ENCODE measurements at places on chromosomes 3 and 15. TPM values are rescaled to one million over a fixed set of nuclear protein-coding genes. Genes with fewer than 3 reads are reported as not detected.

The MUC4 gene
- total RNA-seq: not detected

The CHL1 gene
- total RNA-seq: 14.9 TPM

The SLC9A9 gene
- 58.2 TPM for total RNA-seq

The SPG21 gene
- 92.1 TPM for total RNA-seq

The UCN2 gene
- 0.47 TPM for total RNA-seq

The THAP10 gene
- total RNA-seq: 1.4 TPM

The MAGI1 gene
- total RNA-seq: 104 TPM

The RLBP1 gene
- not detected for total RNA-seq

The SST gene
- not detected for total RNA-seq

DNA sequence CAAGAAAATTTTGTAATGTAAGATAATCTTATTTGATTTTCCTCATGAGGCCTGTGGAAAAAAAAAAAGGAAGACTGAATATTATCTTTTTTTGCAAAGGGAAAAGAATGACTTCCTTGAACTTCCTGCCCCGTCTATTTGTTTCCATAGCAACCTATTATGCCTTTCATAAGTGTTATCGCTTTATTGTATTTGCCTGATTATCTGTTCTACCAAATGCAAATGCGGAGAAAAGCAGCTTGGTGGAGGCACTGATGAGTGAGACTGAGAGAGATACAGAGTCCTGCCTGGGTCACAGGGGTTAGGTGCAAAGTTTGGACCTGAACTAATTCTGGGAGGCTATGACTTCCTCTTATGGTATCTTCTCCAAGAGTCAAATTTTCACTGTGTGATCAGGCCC, 334.0 kb upstream of the KCNMB2 start:
- DNase-seq: no peak
- H3K27me3 ChIP-seq: no peaks in the 10 kb centered on the region
- H3K36me3 ChIP-seq: no peaks in the 10 kb centered on the region

- peaks cover 3% of the 10 kb centered on the region for H3K4me1 ChIP-seq
- H3K27me3 ChIP-seq: no peaks in the 10 kb centered on the region
- DNase-seq: no peak
Observed at GRCh38 chr15:80834402-80834801, 55.2 kb downstream of the CEMIP start.

- H3K27ac ChIP-seq: no peak overlapping the region
- H3K4me1 ChIP-seq: peaks cover 9% of the 10 kb centered on the region
- DNase-seq: no peak
Observed at GRCh38 chr3:156581033-156581432, 26.1 kb upstream of the SSR3 start.

GRCh38 chr15:88745696-88746095, 57.5 kb upstream of the ACAN start:
- H3K4me3 ChIP-seq: no peak overlapping the region
- H3K27ac ChIP-seq: no peak overlapping the region
- DNase-seq: no peak
- no peaks in the 10 kb centered on the region for H3K4me1 ChIP-seq
- H3K27me3 ChIP-seq: peaks cover 4% of the 10 kb centered on the region
- no peaks in the 10 kb centered on the region for H3K36me3 ChIP-seq

GRCh38 chr3:20997183-20997582, 753.8 kb downstream of the ZNF385D start:
- H3K27me3 ChIP-seq: no peaks in the 10 kb centered on the region
- no peaks in the 10 kb centered on the region for H3K36me3 ChIP-seq
- DNase-seq: no peak

DNA sequence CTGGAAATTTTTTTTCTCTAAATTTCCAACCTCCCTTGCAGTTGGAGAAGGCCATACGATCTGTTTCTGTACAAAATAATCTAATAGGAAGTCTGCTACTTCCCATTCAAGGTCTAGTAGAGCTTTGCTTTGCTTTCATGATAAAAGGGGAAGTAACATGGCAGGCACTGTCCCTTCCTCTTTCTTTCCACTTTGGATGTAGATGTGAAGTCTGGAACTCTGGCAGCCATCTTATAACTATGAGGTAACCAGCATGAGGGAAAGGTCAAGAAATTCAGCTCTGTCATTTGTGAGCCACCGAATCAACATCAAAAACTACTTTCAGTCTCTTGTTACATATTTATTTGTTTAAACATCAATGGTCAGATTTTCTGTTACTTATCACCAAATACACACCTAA, 156.3 kb downstream of the MTHFS start:
- DNase-seq: no peak
- no peak overlapping the region for H3K4me3 ChIP-seq
- no peaks in the 10 kb centered on the region for H3K36me3 ChIP-seq
- no peak overlapping the region for H3K27ac ChIP-seq
- no peaks in the 10 kb centered on the region for H3K27me3 ChIP-seq

- no peak overlapping the region for H3K4me3 ChIP-seq
- H3K4me1 ChIP-seq: peaks cover under 1% of the 10 kb centered on the region
Observed at GRCh38 chr3:126293370-126294082, 63.7 kb downstream of the KLF15 start.

GRCh38 chr15:77064539-77065308, 6.2 kb downstream of the TSPAN3 start:
- H3K4me3 ChIP-seq: no peak overlapping the region
- H3K4me1 ChIP-seq: peaks cover 100% of the 10 kb centered on the region
- H3K27me3 ChIP-seq: no peaks in the 10 kb centered on the region
- no peaks in the 10 kb centered on the region for H3K36me3 ChIP-seq
- H3K27ac ChIP-seq: no peak overlapping the region

- no peaks in the 10 kb centered on the region for H3K27me3 ChIP-seq
- peaks cover 65% of the 10 kb centered on the region for H3K4me1 ChIP-seq
- peak; percentile 86 for DNase-seq
- no peaks in the 10 kb centered on the region for H3K36me3 ChIP-seq
Observed at GRCh38 chr15:90184119-90184785, 16.9 kb upstream of the SEMA4B start.

DNA sequence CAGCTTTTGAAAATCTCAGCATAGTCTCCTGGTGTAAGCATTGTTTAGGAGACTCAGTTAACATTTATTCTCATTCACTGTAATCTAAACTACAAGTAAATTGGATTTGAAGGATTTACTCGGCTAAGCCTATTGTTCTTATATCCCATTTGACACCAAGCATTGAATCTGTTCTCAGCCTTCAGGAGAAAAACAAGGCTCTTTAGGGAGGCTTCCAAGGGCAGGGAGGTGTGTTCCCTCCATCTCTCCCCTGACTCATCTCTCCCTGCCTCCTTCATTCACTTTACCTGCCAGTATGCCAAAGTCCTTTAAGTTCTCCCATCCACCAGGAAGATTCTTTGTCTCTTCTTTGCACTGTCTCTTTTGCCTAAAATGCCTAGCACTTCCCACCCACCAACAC, 347.8 kb downstream of the MFSD1 start:
- no peaks in the 10 kb centered on the region for H3K27me3 ChIP-seq
- no peaks in the 10 kb centered on the region for H3K4me1 ChIP-seq
- no peak overlapping the region for H3K27ac ChIP-seq
- no peak for DNase-seq
- H3K4me3 ChIP-seq: no peak overlapping the region

GRCh38 chr15:90915216-90915807, 12.2 kb downstream of the MAN2A2 start:
- no peaks in the 10 kb centered on the region for H3K27me3 ChIP-seq
- DNase-seq: no peak
- no peak overlapping the region for H3K4me3 ChIP-seq
- no peaks in the 10 kb centered on the region for H3K4me1 ChIP-seq

DNA sequence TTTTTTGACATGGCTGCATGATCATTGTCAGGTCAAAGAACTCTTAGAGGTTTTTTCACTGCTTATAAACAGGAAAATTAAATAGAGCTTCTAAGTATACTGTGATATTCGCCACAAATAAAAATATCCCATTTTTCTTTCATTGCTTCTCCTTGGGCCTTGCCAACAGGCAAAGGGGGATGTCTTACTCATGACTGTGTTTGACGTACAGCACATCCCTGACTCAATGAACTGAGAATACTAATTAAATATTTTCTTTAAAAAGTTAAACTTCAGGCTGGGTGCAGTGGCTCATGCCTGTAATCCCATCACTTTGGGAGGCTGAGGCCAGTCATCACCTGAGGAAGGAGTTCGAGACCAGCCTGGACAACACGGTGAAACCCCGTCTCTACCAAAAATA, 41.4 kb upstream of the CCDC80 start:
- peaks cover 3% of the 10 kb centered on the region for H3K4me1 ChIP-seq
- no peak overlapping the region for H3K27ac ChIP-seq
- no peaks in the 10 kb centered on the region for H3K36me3 ChIP-seq
- H3K4me3 ChIP-seq: no peak overlapping the region

DNA sequence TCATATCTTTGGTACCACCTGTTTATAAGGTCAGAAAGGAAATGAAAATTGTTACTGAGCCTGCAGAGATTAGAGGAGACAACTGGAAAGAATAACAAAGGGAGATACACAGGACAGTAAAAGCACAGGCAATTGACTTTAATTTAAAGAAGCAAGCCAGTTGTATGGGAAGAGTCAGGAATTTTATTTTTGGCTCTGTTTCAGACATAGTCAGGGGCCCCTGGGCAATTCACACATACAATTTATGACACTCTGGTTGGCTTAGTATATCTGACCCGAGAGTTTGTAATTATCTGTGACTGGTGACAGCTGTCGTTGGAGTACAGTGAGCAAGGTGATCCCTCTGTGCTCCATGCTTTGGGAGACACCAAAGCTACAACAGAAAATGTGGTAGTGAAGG, 591.9 kb upstream of the NECTIN3 start:
- H3K4me1 ChIP-seq: no peaks in the 10 kb centered on the region
- H3K4me3 ChIP-seq: no peak overlapping the region
- no peak overlapping the region for H3K27ac ChIP-seq
- no peaks in the 10 kb centered on the region for H3K36me3 ChIP-seq
- H3K27me3 ChIP-seq: no peaks in the 10 kb centered on the region

GRCh38 chr15:66167854-66168253, 85.7 kb downstream of the MEGF11 start:
- no peaks in the 10 kb centered on the region for H3K4me1 ChIP-seq
- H3K36me3 ChIP-seq: no peaks in the 10 kb centered on the region
- no peak for DNase-seq
- H3K27ac ChIP-seq: no peak overlapping the region
- no peak overlapping the region for H3K4me3 ChIP-seq
- no peaks in the 10 kb centered on the region for H3K27me3 ChIP-seq

DNA sequence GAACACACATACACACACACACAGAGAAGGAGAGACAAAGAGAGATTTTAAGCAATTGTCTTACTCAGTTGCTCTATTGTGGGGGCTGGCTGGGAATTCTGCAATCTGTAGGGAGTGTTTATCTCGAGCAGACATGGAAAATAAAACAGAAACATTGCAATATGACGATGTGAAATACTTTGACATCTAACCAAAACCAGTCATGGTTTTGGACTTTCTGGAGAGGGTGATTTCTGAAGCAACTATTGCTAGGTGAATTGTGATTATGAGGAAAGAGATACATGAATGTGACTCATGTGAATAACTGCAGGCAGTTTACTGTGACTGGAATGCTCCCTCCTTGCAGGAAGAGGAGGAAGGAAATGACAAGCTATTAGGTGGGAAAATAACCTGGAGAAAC, 12.3 kb upstream of the PHLDB2 start:
- peaks cover 6% of the 10 kb centered on the region for H3K4me1 ChIP-seq
- no peak overlapping the region for H3K27ac ChIP-seq
- H3K27me3 ChIP-seq: no peaks in the 10 kb centered on the region

DNA sequence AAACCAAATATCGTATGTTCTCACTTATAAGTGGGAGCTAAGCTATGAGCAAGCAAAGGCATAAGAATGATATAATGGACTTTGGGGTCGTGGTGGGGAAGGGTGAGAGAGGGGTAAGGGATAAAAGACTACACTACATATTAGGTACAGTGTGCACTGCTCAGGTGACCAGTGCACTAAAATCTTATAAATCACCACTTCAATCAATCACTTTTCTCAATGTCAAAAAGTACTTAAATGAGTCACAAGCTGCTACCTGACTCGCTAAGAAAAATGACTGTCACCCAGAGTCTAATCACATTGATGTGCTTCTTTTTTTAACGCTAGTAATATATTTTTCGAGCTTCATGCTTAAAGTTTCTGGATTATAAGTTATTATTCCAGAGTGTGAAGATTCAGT, 95.5 kb downstream of the CBLB start:
- no peak for DNase-seq
- peak overlapping the region; percentile 28 for H3K27ac ChIP-seq
- H3K36me3 ChIP-seq: no peaks in the 10 kb centered on the region
- no peak overlapping the region for H3K4me3 ChIP-seq
- no peaks in the 10 kb centered on the region for H3K27me3 ChIP-seq
- H3K4me1 ChIP-seq: peaks cover 9% of the 10 kb centered on the region

- no peaks in the 10 kb centered on the region for H3K4me1 ChIP-seq
- DNase-seq: no peak
- no peaks in the 10 kb centered on the region for H3K27me3 ChIP-seq
- no peak overlapping the region for H3K4me3 ChIP-seq
- H3K27ac ChIP-seq: no peak overlapping the region
- H3K36me3 ChIP-seq: no peaks in the 10 kb centered on the region
Observed at GRCh38 chr15:95713324-95713723, 617.2 kb upstream of the NR2F2 start.

DNA sequence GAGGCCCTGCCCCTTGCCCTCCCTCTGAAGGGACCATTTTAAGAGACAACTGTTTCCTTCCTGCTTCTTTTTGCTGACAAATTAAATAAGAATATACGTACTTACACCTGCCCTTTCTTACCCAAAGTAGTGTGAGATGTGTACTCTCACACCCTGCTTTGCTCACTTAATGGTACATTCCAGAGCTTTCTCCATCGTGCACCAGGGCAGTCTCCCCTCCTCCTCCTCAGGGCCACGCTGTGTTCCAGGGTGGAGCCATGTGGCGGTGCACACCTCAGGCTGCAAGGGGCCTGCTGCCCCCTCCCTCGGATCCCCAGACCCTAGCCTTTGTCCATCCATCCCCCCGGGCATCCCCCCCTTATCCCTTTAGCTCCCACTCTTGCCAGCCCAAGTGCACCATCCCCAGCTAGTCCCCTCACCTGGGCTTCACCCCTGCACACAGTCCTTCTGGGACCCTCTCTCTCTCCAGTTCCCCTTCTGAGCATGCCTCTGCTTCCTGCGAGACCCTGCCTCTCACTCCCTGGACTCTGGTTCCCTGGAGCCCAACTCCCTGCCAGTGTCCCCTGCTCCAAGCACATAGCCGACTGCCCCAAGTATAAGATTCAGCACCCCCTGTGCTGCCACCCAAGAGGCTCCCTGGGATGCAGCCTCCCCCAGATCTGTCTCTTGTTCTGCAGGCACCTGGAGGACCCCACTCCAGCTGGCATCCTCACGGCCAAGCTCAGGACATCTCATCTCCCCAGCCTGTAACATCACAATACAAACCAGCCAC, 89.5 kb upstream of the IQSEC1 start:
- H3K27me3 ChIP-seq: no peaks in the 10 kb centered on the region
- H3K4me1 ChIP-seq: no peaks in the 10 kb centered on the region
- no peak overlapping the region for H3K27ac ChIP-seq
- H3K4me3 ChIP-seq: no peak overlapping the region

DNA sequence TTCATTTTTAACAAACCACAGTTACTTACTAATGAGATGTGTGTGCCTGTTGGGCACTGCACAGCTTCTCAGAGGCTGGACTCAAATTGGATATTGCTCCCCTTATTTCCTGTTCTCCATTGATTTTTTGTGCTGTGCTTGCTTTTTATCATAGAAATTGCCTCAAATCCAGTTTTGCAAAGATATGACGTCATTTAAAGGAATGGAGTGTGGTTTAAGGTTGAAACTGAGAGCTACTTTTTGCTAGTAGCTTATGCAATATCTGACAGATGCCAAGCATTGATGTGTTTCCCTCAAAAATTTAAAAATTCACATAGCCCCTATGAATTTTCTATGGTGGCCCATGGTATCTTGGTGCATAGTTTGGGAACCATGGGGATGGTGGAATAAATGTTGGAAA, 67.7 kb upstream of the ROPN1 start:
- H3K27ac ChIP-seq: no peak overlapping the region
- no peaks in the 10 kb centered on the region for H3K27me3 ChIP-seq
- peaks cover 24% of the 10 kb centered on the region for H3K4me1 ChIP-seq

- H3K27me3 ChIP-seq: no peaks in the 10 kb centered on the region
- H3K4me1 ChIP-seq: peaks cover 13% of the 10 kb centered on the region
- DNase-seq: no peak
- no peak overlapping the region for H3K27ac ChIP-seq
Observed at GRCh38 chr15:52329987-52330386, 34.4 kb upstream of the MYO5C start.

Data from spleen (tissue), 13 donors.